ENCODE measurements at places on chromosomes 2 and 18. TPM values are rescaled to one million over a fixed set of nuclear protein-coding genes. Genes with fewer than 3 reads are reported as not detected.
A peak's percentile ranks its signal among the peaks of the same experiment; 100 is the strongest.

DNA sequence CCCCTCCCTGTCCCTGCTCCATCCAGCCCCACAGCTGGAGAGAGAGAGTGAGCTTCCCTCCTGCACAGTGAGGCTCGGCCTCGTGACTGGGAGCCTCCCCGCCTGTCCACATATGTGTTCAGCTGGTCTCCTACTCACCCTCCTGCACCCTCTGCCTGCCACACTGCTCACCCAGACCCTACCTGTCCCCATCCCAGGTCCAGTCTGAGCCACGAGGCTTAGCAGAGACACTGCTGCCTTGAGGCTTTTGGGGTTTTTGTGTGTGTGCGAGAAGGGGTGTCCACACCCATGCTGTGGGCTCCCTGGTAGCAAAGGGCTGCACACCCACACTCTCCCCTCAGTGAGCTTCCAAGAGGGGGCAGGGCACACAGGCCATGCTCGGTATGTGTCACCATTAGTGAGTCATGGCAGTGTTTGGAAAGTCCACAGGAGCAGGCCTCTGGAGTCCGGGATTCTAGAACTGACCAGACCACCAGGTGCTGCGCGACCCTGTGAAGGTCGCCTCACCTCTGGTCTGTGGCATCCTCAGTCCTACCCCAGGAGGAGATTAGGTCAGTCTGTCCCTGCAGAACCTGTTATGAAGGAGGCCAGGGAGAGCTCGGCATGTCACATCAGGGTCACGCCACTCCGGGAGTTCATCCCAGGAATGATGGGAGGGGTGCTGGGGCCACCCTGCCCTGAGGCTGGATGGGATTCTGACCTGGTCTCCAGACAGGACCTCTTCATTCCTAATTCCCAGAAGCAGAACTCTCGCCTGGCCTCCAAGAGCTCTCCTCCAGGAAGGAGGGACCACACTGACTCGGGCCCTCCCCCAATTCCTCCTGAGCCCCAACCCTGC lies 39.9 kb upstream of the SMAD7 start:
- no peak overlapping the region for H3K27ac ChIP-seq
- DNase-seq = no peak
- H3K4me1 ChIP-seq = peaks cover 51% of the 10 kb centered on the region
- no peak overlapping the region for H3K4me3 ChIP-seq
- no peaks in the 10 kb centered on the region for H3K36me3 ChIP-seq

- H3K27ac ChIP-seq = no peak overlapping the region
- H3K4me1 ChIP-seq = peaks cover 6% of the 10 kb centered on the region
- no peak overlapping the region for H3K4me3 ChIP-seq
- DNase-seq = no peak
Observed at GRCh38 chr2:16760426-16760825, 94.8 kb upstream of the CYRIA start.

GRCh38 chr2:231344851-231345250 lies 50.7 kb upstream of the B3GNT7 start:
- H3K27me3 ChIP-seq = no peaks in the 10 kb centered on the region
- no peak for DNase-seq
- H3K4me3 ChIP-seq = no peak overlapping the region
- H3K4me1 ChIP-seq = no peaks in the 10 kb centered on the region

DNA sequence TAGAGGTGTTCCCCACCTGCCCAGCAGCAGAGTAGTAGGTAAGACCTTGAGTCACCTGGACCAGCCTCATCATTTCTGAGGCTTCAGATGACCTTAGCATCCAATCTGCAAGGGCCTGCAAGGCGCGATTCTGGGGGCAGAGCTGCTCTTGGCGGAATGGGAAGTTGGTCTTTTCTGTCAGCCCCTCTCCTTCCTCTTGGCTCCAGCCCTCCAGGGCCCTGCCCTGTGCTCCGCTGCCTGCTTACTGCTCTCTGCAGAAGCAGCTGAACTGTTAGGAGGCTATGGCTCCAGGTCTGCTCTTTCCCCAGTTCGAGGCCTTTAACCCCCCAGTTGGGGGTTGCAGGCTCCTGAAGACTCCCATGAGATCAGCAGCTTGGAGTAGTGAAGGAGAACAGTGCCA lies 96.1 kb upstream of the MCFD2 start:
- no peak overlapping the region for H3K4me3 ChIP-seq
- DNase-seq = no peak
- H3K27me3 ChIP-seq = no peaks in the 10 kb centered on the region

DNA sequence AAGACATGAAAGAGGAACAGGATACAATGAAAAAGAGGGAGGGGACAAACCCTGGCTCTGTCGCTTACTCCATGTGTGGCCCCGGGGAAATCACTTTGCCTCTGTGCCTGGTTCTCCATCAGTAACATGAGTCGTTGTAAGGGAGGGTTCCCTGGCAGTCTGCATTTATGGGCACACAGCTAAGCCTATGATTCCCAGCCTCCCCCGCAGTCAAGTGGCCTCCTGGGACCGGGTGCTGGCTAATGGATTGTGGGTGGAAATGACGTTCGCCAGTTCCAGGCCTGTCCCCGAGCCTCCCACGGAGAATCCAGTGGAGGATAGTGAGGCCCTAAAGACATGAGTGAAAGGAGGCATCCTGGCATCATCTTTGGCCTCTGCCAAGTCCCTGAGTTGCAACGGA lies 42.7 kb downstream of the SFXN5 start:
- no peaks in the 10 kb centered on the region for H3K4me1 ChIP-seq
- DNase-seq = no peak
- H3K27ac ChIP-seq = no peak overlapping the region
- H3K4me3 ChIP-seq = no peak overlapping the region

DNA sequence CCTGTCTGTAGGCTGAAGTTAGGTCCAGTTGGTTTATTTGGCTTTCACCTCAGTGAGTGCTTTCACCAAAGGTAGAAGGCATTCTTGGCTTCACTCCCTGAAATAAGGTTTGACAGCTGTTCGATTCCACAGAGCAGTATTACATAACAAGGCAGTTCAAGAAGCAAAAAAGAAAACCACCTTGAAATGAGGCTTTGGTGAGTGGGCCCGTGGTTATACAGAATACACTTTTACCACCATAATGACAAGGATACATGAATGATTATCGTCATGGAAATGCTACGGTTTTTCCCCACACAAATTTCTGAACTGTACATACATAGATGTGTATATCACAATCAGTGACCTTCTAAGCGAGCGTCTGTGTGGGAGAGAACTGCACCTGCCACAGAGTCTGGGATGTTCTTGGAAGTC lies 80.0 kb upstream of the CHRNA1 start:
- DNase-seq = peak; percentile 12
- no peak overlapping the region for H3K4me3 ChIP-seq
- H3K4me1 ChIP-seq = no peaks in the 10 kb centered on the region
- H3K27me3 ChIP-seq = no peaks in the 10 kb centered on the region

DNA sequence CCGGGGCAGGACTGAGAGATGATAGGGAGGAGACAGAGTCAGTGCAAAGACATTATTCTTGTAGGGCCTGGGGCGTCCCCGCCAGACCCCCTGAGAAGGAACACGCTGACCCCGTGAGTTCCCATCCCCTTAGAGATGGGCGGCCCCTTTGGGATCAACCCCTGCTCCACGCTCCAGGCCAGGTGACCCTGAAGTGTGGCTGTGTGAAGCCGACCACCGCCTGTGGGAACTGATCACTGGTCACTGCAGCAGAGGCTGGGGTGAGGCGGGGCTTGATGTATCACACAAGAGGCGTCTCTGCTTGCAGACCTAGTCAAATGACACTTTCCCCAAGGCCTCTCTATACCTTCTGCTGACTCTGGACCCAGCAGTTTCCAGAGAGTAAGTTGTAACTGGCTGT lies 157.4 kb upstream of the TWIST2 start:
- no peaks in the 10 kb centered on the region for H3K27me3 ChIP-seq
- peaks cover 14% of the 10 kb centered on the region for H3K4me1 ChIP-seq
- H3K27ac ChIP-seq = no peak overlapping the region
- no peaks in the 10 kb centered on the region for H3K36me3 ChIP-seq
- DNase-seq = no peak

DNA sequence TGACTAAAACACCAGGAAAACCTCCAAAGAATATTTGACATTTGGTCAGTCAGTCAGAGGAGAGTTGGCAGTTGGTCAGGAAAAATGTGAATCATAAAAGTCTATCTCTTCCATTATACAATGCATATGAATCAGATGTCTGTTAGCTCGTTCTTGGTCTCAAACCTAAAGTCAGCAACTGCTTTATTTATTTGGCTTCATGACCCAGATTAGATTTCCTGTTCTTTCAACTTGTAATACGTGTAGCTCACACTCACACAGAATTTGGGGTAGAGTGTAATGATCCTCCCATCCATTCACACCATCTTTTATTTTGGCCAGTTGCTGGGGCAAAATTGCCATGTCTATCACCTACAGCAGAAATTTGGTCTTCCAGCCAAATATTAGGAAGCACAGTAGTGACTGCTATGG lies 81.9 kb upstream of the COL5A2 start:
- H3K27ac ChIP-seq = no peak overlapping the region
- H3K27me3 ChIP-seq = no peaks in the 10 kb centered on the region
- peak; percentile 73 for DNase-seq
- no peak overlapping the region for H3K4me3 ChIP-seq

GRCh38 chr2:239765076-239765845 lies 259.9 kb downstream of the NDUFA10 start:
- no peak overlapping the region for H3K4me3 ChIP-seq
- no peak for DNase-seq
- H3K27me3 ChIP-seq = no peaks in the 10 kb centered on the region
- H3K36me3 ChIP-seq = no peaks in the 10 kb centered on the region
- no peak overlapping the region for H3K27ac ChIP-seq
- H3K4me1 ChIP-seq = peaks cover 5% of the 10 kb centered on the region

DNA sequence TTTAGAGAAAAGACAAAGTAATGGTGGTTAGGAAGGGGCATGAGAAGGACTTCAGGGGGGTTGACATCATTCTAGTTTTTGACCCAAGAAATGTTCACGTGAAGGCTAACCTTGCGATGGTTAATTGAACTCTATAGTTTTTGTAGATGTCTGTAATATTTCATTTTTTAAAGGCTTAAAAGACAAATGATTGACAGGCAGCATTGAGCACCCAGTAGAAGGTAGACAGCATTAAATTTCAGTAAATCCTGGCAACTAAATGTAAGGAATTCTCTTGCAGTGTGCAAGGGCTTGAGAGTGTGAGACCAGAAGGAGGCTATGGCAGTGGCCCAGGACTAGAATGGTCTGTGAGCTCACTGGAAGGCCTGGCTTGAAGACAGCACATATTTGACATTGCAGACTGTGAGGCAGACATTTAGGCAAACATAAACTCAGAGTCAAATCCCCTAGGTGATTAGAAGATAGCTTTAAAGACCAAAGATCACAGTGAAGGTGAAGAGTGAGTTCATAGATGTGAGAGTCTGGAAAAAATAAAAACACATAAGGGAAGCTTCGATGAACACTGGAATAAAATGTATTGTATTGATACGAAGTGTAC lies 100.1 kb upstream of the MAP4K4 start:
- H3K4me1 ChIP-seq = no peaks in the 10 kb centered on the region
- no peak overlapping the region for H3K27ac ChIP-seq
- H3K4me3 ChIP-seq = no peak overlapping the region
- peak; percentile 58 for DNase-seq
- H3K27me3 ChIP-seq = no peaks in the 10 kb centered on the region

GRCh38 chr2:8539743-8540551 lies 141.9 kb upstream of the ID2 start:
- no peak overlapping the region for H3K27ac ChIP-seq
- DNase-seq = peak; percentile 91
- H3K36me3 ChIP-seq = no peaks in the 10 kb centered on the region
- no peak overlapping the region for H3K4me3 ChIP-seq

DNA sequence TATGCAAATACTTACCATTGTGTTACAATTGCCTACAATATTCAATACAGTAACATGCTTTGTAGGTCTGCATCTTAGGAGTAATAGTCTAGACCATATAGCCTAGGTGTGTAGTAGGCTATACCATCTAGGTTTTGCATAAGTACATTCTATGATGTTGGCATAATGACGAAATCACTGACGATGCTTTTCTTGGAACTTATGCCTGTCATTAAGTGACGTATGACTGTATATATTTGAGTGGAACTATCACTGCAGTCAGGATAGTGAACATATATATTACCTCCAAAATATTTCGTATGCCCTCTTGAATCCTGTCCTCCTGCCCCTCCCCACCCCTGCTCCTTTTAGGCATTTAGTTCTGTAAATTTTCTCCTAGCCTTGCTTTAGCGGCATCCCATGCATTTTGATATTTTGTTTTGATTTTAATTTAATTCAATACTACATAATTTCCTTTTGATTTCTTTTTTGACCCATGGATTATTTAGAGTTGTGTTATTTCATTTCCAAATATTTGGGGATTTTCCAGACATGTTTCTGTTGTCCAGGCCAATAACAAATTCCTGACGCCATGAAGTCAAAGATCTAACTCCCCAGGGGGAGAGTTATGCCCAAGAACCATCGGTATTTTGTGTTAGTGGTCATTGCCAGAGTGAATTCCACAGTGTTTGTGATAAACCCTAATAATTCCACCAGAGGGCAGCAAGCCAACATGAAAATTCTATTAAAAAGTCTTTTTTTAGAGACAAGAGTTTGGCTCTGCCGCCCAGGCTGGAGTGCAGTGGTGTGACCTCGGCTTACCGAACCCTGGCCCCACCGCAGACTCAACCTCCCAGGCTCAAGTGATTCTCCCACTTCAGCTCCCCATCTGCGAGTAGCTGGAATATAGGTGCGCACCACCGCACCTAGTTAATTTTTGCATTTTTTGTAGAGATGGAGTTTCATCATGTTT lies 24.2 kb upstream of the CASP8 start:
- no peaks in the 10 kb centered on the region for H3K36me3 ChIP-seq
- no peak overlapping the region for H3K4me3 ChIP-seq
- peak overlapping the region; percentile 81 for H3K27ac ChIP-seq
- no peaks in the 10 kb centered on the region for H3K27me3 ChIP-seq

- no peak overlapping the region for H3K4me3 ChIP-seq
- H3K27me3 ChIP-seq = no peaks in the 10 kb centered on the region
- DNase-seq = no peak
- no peaks in the 10 kb centered on the region for H3K36me3 ChIP-seq
- no peaks in the 10 kb centered on the region for H3K4me1 ChIP-seq
Observed at GRCh38 chr18:53864770-53865169, 359.7 kb downstream of the MBD2 start.

- H3K27ac ChIP-seq = no peak overlapping the region
- H3K36me3 ChIP-seq = no peaks in the 10 kb centered on the region
- H3K4me1 ChIP-seq = peaks cover 5% of the 10 kb centered on the region
- no peak for DNase-seq
Observed at GRCh38 chr2:40200366-40200915, 251.4 kb downstream of the SLC8A1 start.

- no peaks in the 10 kb centered on the region for H3K36me3 ChIP-seq
- H3K27ac ChIP-seq = no peak overlapping the region
- no peak for DNase-seq
Observed at GRCh38 chr18:11064106-11064505, 85.3 kb downstream of the PIEZO2 start.

The RND3 gene
- 42.7 TPM for total RNA-seq

The GCG gene
- total RNA-seq = not detected

The FOXD4L1 gene
- not detected for total RNA-seq

The CLIP4 gene
- 30.1 TPM for total RNA-seq

The UBR3 gene
- 35.9 TPM for total RNA-seq

The C1GALT1C1L gene
- 0.40 TPM for total RNA-seq

The ELOA2 gene
- total RNA-seq = not detected

The DCDC2C gene
- total RNA-seq = 0.37 TPM

The ZNF513 gene
- 8.0 TPM for total RNA-seq

The LIMS4 gene
- total RNA-seq = 3.2 TPM

Data from lung (tissue), 17 donors.